RPMI7951 (cell line): ENCODE measurements at places on chromosomes 2 and 18. TPM values are rescaled to one million over a fixed set of nuclear protein-coding genes. Genes with fewer than 3 reads are reported as not detected.

GRCh38 chr2:121721926-121722325, 14.7 kb downstream of the NIFK start:
- no peak for DNase-seq

DNA sequence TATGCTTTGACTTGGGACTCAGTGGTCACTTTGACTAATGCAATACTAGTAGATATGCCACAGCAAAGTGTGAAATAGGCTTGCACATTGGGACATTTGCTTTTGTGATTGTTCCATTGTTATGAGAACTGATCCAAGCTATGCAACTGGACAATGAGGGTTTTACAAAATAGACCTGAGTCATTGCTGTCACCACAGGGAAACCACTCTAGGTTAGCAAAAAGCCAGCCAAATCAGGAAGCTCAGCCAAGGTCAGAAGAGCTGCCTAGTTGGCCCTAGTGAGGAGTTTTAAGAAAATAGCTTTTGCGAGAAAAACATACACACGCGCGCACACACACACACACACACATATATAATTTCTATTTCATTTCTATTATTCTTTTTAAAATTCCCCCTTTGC, 452.4 kb upstream of the CDH7 start:
- no peak for DNase-seq

GRCh38 chr2:32485399-32485798, 128.6 kb downstream of the BIRC6 start:
- no peak for DNase-seq

GRCh38 chr2:20148426-20148922, 76.5 kb downstream of the SDC1 start:
- no peak for DNase-seq

DNA sequence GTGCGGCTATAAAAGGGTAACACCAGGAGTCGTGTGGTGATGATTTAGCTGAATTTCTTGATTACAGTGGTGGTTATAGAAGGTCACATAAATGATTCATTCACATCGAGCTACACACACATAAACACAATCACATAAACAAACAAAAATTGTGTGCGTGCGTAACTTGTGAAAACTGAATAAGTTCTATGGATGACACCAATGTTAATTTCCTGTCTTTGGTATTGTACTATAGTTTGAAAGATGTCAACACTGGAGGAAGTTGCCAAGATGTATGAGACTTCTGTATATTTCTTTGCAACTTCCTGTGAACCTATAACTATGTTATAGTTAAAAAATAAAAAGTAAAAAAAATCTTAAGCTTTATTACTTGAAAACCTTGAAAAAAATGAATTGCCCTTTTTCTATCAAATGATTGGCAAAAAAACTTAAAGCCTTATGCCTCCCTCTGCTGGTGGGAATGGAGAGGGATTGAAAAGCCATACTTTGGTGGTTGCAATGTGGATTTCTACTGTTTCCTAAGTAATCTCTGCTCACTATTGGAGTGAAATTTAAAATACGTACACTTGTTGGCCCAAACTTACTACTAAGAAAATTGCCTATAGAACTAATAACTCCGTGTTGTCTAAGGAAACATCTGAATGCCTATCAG, 227.7 kb downstream of the RPIA start:
- peak; percentile 45 for DNase-seq

Gene FIGLA
- not detected in 2 replicates for total RNA-seq
